IMR-90 (cell line): ENCODE measurements at places on chromosomes 4 and X. TPM values are rescaled to one million over a fixed set of nuclear protein-coding genes. Genes with fewer than 3 reads are reported as not detected.

The UGT8 gene
- not detected in 2 replicates for total RNA-seq

DNA sequence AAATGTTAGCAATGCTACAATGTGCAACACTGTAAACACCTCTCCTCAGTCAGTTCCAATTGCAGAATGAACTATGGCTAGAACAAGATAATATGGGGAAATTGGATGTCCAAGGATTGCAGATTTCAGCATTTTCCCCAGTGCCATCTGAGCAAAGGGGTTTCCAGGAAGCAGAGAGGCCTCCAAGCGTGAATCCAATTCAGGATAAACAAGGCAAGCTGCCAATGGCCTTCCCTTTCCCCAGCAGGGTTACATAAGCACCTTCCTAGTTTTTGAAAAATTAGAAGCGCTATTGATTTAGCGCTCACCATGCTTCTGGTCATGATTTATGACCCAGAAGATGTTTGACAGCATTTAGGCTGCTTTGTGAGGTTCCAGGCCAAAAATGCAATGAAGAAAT, 223.0 kb upstream of the GATB start:
- peaks cover 2% of the 10 kb centered on the region; the same call in 1 of the 2 replicates for H3K27me3 ChIP-seq
- no peak overlapping the region for H3K4me3 ChIP-seq
- H3K27ac ChIP-seq = no peak overlapping the region
- H3K36me3 ChIP-seq = no peaks in the 10 kb centered on the region

- no peak overlapping the region for H3K27ac ChIP-seq
- H3K27me3 ChIP-seq = no peaks in the 10 kb centered on the region
- peaks cover 3% of the 10 kb centered on the region; the same call in 1 of the 2 replicates for H3K4me1 ChIP-seq
- DNase-seq = peak; percentile 64
- no peaks in the 10 kb centered on the region for H3K36me3 ChIP-seq
Observed at GRCh38 chr4:114286262-114286810, 306.9 kb upstream of the ARSJ start.

- DNase-seq = no peak
- H3K27me3 ChIP-seq = peaks cover 2% of the 10 kb centered on the region
- H3K4me3 ChIP-seq = no peak overlapping the region
- H3K36me3 ChIP-seq = no peaks in the 10 kb centered on the region
Observed at GRCh38 chrX:97763391-97763790, 879.7 kb downstream of the RPA4 start.

DNA sequence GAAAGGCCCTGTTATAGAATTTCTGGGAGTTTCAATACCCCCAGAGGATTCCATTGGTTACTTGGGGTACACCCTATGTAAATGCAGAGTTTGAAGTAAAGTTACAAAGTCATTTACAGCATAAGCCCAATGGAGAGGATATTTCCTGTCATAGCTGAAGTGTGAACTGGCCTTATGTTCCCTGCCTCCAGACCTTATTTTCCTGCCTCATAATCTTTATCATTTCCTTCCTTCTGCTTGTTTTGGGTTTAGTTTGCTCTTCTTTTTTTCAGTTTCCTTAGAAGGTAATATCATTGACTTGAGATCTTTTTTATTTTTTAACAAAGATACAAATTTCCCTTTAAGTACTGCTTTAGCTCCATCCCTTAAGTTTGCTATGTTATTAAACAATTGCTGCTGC, 85.4 kb downstream of the PPEF1 start:
- DNase-seq = no peak
- H3K27me3 ChIP-seq = no peaks in the 10 kb centered on the region
- H3K36me3 ChIP-seq = no peaks in the 10 kb centered on the region
- no peak overlapping the region for H3K4me3 ChIP-seq
- H3K27ac ChIP-seq = no peak overlapping the region
- H3K4me1 ChIP-seq = no peaks in the 10 kb centered on the region

- no peak for DNase-seq
- no peaks in the 10 kb centered on the region for H3K27me3 ChIP-seq
- H3K4me3 ChIP-seq = no peak overlapping the region
Observed at GRCh38 chr4:147929746-147930145, 197.9 kb downstream of the ARHGAP10 start.

- H3K36me3 ChIP-seq = no peaks in the 10 kb centered on the region
- H3K4me1 ChIP-seq = no peaks in the 10 kb centered on the region
- H3K27ac ChIP-seq = no peak overlapping the region
- DNase-seq = no peak
Observed at GRCh38 chr4:137015426-137016409, 516.6 kb downstream of the PCDH18 start.
